NCI-H1930 (cell line): ENCODE measurements at places on chromosomes 5 and 9.

- DNase-seq: no peak
Observed at GRCh38 chr9:84838879-84839278, 169.3 kb downstream of the NTRK2 start.

GRCh38 chr5:18497089-18497488 is 862.8 kb downstream of the TAF11L14 start:
- DNase-seq: no peak

- DNase-seq: no peak
Observed at GRCh38 chr5:101296477-101296876, 393.4 kb upstream of the ST8SIA4 start.

DNA sequence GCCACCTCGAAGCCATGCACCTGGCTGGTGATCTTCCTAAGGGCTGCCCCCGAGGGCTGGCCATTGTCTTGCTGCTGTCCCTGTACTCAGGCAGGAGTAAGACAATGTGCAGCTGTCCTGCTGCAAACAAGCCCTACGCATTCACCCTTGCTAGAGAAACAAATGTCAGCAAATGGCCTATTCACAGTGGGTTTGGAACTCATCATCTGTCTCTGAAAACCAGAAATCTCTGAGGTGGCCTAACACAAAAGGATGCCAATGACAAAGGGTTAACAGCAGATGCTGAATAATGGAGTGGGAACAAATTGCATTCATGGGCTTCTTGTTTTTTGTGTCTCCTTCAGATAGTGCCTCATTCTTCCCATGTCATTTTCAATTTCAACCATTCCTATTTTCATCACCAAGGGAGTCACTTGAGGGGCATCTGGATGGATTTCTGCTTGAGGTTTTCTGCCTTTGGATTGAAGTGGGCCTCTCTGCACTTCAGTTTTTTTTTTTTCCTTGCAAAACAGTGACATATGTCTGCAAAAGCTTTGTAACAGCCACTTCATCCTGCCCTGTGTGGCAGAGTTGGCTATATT is 261.6 kb upstream of the VLDLR start:
- peak; percentile 73 for DNase-seq

- DNase-seq: no peak
Observed at GRCh38 chr9:69463497-69464068, 138.6 kb downstream of the ENTREP1 start.

GRCh38 chr5:355958-356357 is 34.4 kb downstream of the AHRR start:
- no peak for DNase-seq

DNA sequence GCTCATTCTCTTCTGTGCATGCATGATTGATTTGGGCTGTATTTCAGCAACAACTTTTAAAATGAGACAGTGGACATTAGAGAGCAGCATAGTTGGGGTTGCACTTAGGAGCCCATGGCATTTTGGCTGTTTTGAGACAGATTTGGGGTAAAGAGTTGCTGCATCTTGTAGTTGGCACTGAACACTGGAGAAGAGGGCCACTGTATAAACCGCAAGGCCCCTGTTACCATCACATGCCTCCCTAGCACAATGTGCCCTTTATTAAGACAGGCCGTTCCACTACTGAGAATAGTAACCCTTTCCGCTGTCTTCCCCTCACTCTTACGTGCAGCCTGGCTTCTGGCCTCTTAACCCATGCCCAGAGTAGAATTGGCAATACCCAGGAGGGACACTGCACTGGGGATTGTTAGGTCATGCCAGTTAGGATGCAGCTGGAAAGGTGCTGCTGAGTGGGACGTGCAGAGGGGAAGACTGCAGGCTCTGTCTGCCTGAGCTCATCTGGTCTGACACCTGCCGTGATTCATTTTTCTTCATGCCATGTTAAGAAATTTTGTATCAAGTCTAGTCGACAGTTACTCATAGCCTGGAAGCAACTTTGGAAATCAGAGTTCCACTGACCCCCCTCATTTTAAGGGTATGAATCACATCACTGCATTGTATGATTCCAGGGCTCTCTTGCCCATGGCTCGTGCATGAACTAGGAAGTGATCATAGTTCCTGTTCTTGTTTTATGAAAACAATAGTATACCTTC is 146.9 kb upstream of the DMRT1 start:
- DNase-seq: no peak

GRCh38 chr5:30267026-30267425 is 926.5 kb upstream of the CDH6 start:
- DNase-seq: no peak

DNA sequence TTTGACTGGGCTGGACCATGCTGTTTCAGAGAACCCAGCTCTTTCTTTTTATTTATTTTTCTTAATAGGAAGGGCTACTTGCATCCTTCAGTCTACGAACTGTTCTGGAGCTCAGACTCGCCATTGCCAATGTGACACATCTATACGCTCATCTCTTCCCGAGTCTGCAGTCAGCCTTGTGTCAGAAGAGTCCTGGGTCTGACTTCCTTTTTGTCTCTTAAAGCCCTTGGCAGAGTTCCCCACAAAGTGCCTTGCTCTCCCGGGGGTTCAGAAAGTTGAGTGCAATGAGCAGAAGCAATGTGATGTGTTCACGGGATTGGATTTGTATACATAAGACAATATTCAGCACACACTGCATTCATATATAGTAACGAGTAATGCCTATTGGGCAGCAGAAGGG is 140.4 kb downstream of the ATPSCKMT start:
- no peak for DNase-seq

DNA sequence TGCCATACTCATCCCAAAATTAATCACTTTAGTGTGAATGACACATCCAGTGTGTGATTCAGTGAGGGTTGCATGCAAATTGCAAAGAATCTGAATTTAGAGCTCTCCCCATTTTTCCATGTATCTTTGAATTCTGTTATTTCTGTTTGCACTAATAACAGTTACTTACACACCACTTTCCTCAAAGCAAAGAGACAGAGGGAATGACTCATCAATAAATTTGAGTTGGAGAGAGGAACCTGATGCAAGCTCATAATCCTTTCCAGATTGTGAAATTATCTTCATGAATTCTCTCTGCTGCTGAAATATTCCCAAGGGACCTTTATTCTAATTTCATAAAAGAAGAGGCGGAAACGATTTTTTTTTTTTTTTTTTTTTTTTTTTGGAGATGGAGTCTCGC is 204.8 kb downstream of the CDH9 start:
- no peak for DNase-seq

GRCh38 chr9:16003785-16004184 is 450.9 kb downstream of the CCDC171 start:
- peak; percentile 90 for DNase-seq

DNA sequence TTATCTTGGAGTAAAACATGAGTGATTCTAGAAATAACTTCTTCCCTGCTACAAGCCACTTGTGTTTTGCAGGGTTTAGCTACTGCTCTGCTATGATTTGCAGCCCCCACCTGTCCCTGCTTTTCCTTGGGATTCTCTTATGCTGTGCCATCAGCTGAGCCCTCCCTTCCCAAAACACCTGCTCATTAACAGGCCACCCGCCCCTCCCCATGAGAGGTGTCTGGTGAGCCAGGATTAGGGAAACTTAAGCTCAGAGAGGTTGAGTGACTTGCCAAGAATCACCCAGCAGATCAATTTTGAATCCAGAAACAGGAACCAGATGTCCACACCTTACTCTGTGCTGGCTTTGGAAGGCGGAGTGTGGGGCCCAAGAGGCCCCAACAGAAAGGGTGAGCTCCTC is 111.7 kb upstream of the CXCL14 start:
- DNase-seq: no peak

DNA sequence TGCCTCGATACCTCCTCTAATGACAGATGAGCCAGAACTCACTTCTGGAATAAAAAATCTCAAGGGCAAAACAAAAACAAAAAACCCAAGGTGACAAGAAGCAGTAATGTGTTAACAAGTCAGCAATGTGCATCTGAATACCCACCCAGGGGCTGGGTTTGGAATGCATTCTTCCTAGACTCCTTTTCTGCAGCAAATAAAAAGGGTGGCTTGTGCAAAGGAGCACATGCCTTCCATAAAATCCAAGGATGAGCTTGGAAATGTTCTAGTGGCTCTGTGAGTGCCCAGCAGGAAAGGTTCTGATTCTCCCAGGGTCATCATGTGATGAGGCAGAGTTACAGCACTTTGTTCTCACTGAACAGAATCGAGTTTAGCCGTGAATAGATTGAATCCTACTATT is 599.9 kb downstream of the RAB3C start:
- DNase-seq: no peak

DNA sequence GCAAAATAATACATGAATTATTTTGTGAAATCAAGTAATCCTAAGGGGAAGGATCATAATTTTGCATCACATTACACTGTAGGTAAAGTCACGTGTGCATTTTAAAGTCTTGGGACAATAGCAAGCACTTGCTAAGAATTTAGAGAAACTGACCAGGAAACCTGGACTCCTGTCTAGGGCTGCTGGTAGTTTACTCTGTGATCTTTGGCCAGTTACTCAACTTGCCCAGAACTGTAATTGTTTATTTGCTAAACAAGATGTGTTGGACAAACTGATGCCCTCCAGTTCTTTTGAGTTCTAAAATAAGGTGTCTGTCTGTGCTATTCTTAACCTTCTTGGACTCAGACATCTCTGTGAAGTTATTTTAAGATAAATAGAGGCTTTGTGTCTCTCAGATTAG is 594.8 kb upstream of the DMAC1 start:
- no peak for DNase-seq
